ENCODE measurements at places on chromosomes 4 and X.

DNA sequence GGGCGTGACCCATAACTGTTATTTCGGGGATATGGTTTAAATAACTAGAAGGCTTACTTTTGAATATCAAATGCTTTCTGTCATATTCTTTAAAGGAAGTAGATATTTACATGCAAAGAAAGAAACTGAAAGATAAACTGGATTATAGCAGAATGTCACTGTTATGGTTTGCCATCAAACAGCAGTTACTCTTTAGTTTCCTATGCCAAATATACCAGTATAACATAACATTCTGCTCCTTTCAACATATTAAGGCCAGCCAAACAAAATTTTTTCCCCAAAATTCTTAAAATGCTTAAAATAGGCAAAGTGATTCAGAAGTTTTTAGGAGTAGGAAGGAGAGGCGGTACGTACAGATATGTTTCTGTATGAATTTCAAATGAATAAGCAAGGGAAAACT lies 27.0 kb downstream of the KDM6A start:
- no peak for DNase-seq

DNA sequence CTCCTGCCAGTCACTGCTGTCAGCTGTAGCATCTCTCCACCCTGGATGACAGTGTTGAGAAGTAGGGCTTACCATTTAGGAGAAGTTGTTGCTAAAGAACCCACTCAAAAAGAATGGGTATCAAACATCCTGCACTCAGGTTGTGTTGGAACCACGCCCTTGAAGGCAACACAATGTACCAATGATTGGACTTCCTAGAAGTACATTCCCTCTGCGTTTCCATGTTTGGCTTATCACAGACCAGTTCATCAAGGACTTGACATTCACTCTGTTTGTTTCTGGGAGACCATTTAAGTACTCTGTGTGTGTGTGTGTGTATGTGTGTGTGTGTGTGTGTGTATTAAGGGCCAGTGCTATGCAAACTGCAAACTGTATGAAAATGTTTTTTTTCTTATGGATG lies 200.6 kb upstream of the GATB start:
- DNase-seq = no peak

- no peak for DNase-seq
Measured at GRCh38 chr4:106698621-106699195, 330.1 kb upstream of the GIMD1 start.

GRCh38 chr4:86939729-86940575 lies 5.1 kb downstream of the AFF1 start:
- DNase-seq = no peak

- no peak for DNase-seq
Measured at GRCh38 chr4:22999419-22999818, 306.7 kb downstream of the GBA3 start.

DNA sequence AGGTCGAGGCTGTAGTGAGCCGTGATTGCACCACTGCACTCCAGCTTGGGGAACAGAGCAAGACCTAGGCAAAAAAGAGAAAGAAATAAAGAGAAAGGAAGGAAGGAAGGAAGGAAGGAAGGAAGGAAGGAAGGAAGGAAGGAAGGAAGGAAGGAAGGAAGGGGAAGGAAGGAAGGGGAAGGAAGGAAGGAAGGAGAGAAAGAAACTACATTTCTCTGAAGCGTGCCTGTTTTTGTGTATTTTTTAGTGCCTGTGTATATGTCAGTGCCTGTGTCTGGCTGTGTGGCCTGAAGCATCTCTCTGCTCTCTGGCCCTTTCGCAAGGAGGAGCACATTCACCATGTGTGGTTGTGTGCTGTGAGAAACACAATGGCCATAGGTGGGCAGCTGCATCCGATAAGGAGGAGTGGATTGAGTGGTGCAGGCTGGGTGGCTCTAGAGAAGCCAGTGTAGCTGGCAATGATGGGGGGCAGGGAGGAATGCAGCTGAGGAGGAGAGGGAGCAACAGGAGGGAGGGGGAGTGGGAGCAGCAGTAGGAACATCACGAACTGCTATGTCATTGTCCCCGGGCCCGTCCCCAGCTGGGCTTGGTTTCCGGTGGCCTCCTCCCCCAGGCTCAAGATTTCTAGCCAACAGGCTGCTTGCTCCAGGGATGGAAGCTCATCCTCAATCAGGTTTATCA lies 11.4 kb downstream of the SYN1 start:
- no peak for DNase-seq

DNA sequence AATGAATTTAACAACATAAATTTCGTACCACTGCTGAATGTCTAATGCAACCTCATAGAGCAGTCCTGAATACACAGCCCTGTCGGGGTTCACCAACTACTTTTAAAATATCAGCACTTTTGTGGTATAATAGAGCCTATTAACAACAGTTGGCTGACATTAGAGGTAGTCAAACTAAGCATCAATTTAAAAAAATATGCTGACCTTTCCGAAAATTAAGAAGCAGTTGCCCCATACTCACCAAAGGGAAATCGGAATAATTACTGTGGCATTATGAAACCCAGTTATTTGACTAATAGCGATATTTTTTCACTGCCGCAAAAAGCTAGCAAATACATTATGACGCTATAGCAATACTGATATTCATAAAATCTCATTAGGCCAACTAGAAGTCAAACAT lies 273.5 kb upstream of the PPARGC1A start:
- DNase-seq = no peak

GRCh38 chr4:23122666-23123400 lies 430.1 kb downstream of the GBA3 start:
- DNase-seq = no peak

GRCh38 chr4:328729-329128 lies 8.9 kb upstream of the ZNF141 start:
- DNase-seq = no peak

DNA sequence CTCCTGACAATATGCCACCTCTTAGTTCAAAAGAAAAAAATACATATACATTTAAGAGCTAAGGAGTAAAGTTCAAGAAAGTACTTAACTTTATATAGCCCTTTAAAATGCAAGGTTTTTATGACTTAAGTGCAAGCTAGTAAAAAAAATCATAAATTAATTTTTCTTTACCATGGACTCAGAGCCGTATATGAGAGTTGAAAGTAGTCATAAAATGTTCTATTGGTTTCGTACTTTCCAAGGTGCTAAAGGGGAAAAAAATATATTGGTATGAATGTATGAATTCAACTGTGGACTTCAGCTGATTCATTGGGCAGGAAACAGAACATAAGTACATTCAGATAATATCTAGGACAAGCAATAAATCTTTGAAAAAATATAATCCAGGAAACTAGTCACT lies 869.8 kb upstream of the AGA start:
- DNase-seq = no peak

DNA sequence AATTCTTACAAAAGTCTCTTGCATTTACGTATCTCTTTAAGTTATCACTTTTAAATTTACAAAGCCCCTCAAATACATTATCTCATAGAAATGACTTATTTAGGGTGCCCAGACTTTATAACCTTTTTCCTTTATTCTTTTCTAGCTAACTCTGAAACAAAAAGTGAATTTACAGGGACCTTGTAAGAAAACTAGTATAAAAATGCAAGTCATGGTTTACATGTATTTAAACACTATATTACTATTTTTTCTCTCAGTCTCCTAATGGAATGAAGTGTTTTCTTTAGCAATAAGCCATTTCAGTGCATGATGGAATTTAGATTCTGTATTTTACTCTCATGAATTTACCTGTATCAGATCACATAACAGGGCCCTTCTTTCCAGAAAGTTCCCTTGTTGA lies 14.5 kb upstream of the HEPH start:
- no peak for DNase-seq

DNA sequence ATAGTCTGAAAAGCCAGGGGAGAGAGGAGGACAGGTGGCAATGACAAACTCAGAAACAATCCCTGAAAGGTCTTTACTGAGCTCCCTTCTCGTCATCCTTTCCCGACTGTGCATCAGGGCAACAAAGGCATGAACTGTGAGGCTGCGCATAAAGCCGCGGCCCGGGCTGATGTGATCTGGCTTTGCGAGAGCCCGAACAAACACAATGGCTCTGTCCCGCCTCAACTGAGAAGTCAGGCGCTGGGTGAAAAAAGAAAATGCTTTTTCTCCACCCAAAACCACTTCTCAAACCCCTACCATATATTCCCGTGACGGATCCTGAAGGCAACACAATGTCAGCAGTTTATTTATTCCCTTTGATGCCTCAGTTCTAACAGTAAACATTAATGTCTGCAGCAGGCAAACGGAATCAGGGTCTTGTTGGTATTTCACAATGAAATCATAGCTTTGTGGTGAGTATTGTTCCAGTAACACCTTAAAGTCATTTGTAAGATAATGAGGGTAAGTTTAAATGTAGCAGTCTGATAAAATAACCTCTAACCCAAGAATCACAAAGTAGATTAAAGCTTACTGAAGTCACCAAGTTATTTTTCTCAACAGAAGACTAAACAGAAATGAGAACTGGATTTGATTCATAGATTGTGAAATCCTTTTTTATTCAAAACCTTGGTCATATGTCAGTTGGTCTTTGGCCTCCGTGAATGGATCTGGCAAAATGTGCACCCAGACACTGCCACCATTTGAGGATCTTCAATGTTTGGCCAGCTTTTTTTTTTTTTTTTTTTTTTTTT lies 67.4 kb downstream of the APBB2 start:
- peak; percentile 27 for DNase-seq

DNA sequence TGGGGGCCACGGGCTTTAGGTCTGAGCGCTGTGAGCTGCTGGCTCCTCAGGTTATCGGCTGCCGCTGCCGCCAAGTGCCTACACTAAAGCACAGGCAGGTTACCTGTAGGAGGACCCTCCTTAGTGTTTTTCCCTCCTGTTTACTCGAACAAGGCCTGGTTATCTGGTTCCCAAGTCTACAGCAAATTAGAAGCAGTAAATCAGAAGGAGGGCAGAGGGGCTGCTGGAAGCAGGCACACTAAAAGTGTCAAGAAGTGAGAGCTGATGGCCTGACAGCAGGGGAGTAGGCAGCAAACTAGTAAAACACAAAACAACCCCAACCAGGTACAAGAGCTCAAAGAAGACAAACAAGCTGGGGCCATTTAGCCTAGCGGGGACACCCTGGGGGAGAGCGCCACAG lies 125.0 kb upstream of the PJA1 start:
- no peak for DNase-seq

DNA sequence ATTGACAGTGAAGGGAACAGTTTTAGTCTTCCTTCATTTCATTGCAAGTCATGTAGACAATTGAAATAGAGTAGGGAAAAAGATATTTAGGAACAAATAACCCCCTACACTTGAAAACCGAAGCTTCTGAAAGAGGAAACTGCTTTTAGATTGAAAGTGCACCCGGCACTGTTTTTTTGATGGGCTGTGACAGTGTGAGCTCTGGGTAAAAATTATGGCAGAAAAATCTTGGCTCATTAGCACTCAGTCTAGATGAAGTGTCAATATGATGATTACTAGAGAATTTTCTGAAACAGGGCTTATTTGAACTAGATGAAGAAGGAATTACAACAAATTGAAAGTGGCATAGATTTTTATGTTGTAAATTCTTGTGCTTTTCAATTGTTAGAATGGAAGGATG lies 1132.4 kb downstream of the RAPGEF2 start:
- no peak for DNase-seq
